Left lobe of liver (tissue), 2 donors: ENCODE measurements at places on chromosomes 7 and 10. TPM values are rescaled to one million over a fixed set of nuclear protein-coding genes. Genes with fewer than 3 reads are reported as not detected.

PRKCQ gene
- total RNA-seq = 0.20 TPM

DNA sequence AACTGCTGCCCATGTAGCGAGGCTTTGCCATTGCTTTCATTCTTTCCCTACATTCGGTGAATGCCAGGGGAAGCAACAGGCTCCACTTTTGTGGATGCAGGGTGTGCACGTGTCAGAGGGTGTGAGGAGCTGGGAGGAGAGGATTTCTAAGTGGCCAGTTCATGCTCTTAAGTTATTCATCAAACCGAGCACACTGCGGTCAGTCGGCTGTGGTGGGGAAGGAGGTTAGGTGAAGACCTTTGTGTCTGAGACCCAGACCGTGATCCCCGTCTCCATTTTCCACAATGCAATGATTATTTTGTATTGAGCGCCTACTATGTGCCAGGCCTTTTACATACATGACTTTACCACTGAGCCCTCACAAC lies 438.6 kb upstream of the GALNT17 start:
- peak; percentile 76 for DNase-seq

DGKI gene
- total RNA-seq = 0.35 TPM

- DNase-seq = no peak
Measured at GRCh38 chr7:85924062-85924461, 719.6 kb upstream of the GRM3 start.

DNA sequence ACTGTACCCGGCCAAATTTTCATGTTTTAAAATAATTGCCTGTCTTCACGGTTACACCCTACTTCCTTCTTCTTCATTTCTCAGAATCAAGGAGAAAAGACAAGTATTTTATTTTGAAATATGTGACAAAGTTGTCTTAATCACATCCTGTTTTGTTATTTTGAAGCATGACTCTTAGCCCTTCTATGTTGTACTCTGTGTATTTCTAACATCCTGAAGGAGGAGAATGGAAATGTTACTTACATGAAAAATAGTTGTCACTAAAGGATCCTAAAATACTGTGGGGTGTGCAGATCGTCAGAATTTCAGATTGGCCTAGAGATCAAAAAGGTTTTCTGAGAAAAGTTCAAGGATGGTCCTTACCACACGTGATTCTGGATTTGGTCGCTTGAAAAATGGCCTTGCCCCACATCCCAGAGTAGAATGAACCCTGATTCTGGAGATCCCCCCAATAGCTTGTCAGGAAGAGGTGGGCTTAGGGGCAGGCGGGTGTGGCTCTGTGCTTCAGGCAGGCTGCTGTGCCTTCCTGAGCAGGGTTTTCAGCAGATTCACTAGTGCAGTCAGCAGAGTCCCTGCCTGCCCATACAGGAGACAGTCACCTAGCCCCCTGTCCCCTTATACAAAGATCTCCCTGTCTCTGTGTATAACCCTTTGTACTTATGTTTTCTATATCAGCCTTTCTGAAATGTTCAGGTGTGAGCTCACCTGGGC lies 8.6 kb downstream of the UPP1 start:
- DNase-seq = no peak

DNA sequence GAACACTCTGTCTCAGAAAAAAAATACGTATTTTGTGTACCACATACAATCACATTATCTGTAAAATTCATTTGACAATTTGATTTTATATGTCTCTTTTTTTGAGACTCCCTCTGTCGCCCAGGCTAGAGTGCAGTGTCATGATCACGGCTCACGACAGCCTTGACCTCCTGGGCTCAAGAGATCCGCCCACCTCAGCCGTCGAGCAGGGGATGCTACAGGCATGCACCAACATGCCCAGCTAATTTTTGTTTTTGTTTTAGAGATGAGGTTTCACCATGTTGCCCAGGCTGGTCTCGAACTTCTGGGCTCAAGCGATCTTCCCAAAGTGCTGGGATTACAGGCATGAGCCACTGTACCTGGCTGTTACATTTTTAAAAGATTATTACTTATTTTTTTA lies 11.6 kb upstream of the BAZ1B start:
- DNase-seq = no peak

- no peak for DNase-seq
Measured at GRCh38 chr7:34487391-34488115, 170.5 kb upstream of the NPSR1 start.

GRID2IP gene
- not detected for total RNA-seq

AIMP2 gene
- 22.9 TPM for total RNA-seq

RNF133 gene
- 0.33 TPM for total RNA-seq

DNA sequence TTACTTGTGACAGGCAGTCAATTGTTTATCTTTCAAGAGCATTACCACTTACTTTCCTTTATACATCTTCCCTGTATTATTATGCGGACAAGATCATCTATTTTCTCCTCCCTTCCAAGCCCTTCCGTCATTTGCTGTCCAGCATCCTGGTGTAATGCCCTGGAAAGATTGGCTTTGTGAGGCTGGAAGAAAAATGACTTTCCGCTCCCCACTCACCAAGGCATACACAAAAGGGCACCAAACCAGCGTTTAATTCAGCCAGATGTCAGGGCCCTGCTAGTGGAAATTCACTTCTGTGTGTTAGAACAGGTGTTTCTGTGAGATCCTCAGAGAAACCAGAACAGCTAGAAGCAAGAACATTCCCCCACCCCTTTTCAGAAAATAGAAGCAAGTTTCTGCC lies 128.1 kb upstream of the NANOS1 start:
- DNase-seq = no peak

DNA sequence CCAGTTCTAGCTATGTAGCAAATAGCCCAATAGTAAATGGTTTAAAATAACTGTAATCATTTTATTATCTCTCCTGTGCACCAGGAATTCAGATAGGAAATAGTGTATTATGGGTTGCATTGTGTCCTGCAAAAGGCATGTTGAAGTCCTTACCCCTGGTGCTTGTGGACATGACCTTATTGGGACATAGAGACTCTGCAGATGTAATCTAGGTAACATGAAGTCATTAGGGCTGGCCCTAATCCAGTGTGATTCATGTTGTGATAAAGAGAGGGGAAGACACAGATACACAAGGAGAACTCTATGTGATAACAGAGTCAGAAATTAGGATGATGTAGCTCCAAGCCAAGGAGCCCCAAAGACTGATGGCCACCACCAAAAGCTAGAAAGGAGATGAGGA lies 462.8 kb downstream of the GALNT17 start:
- no peak for DNase-seq

LRRTM3 gene
- total RNA-seq = not detected

DNA sequence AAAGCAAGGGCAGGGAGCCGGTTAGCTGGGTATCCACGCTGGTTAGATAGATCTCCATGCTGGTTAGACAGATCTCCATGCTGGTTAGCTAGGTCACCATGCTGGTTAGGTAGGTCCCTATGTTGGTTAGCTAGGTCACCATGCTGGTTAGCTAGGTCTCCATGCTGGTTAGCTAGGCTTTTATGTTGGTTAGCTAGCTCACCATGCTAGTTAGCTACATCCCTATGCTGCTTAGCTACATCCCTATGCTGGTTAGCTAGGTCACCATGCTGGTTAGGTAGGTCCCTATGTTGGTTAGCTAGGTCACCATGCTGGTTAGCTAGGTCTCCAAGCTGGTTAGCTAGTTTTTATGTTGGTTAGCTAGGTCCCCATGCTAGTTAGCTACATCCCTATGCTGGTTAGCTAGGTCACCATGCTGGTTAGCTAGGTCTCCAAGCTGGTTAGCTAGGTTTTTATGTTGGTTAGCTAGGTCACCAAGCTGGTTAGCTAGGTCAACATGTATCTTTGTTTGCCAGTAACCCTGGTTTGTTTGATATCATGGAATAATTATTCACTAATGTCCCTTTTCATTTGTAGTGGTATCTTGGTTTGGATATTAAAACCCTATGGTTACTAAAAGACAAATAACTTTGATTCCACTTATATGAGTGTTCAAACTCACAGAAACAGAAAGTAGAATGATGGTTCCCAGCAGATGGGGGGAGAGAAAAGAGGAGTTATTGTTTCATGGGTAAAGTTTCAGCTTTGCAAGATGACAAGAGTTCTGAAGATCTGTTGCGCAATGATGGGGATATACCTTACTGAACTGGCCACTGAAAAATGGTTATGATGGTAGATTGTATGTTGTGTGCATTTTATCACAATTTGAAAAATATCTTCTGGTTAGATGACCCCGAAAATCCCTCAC lies 136.2 kb downstream of the PRPF18 start:
- no peak for DNase-seq

PON1 gene
- total RNA-seq = 465 TPM

DNA sequence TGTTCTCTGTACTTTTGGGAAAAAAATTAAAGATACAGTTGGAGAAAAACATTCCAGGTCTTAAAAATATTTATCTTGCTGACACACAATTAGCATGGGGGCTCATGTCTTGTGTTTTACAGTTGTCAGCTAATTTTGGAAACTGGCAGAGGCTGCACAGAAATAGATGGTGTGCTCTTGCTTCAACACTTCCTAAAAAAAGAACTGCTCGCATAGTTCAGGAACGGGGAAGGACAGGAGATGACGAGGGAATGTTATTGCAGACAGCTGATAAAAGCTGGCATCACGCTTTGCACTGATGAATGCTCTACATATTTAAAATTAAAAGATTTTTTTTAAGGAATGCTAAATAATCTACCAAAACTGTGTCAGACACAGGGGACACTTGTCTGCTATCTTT lies 103.5 kb upstream of the CELF2 start:
- DNase-seq = no peak

DNA sequence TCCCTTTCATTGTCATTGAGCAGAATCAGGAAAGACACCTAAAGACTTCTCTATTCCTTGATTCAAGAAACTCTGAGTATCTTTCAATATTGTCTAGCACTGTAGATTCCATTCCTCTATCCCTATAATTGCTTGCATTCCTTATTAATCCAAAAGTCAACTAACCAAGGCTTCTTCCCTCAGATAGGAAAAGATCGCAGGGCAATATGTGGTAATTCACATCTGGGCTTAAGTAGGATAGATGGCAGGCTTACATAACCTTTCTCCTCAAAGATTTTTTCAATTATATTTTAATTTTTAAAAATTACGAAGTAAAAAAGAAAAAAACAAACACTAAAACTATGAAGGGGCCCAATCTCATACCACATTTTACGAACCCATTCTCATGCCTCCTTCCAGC lies 7.1 kb upstream of the ARHGAP21 start:
- DNase-seq = no peak

- DNase-seq = no peak
Measured at GRCh38 chr7:135181261-135181928, 10.9 kb upstream of the CYREN start.

- no peak for DNase-seq
Measured at GRCh38 chr7:54653905-54654304, 105.1 kb downstream of the SEC61G start.

SORCS3 gene
- not detected for total RNA-seq

- no peak for DNase-seq
Measured at GRCh38 chr10:124636271-124636995, 107.7 kb downstream of the FAM53B start.

LEP gene
- total RNA-seq = not detected

HHEX gene
- total RNA-seq = 47.4 TPM

DNA sequence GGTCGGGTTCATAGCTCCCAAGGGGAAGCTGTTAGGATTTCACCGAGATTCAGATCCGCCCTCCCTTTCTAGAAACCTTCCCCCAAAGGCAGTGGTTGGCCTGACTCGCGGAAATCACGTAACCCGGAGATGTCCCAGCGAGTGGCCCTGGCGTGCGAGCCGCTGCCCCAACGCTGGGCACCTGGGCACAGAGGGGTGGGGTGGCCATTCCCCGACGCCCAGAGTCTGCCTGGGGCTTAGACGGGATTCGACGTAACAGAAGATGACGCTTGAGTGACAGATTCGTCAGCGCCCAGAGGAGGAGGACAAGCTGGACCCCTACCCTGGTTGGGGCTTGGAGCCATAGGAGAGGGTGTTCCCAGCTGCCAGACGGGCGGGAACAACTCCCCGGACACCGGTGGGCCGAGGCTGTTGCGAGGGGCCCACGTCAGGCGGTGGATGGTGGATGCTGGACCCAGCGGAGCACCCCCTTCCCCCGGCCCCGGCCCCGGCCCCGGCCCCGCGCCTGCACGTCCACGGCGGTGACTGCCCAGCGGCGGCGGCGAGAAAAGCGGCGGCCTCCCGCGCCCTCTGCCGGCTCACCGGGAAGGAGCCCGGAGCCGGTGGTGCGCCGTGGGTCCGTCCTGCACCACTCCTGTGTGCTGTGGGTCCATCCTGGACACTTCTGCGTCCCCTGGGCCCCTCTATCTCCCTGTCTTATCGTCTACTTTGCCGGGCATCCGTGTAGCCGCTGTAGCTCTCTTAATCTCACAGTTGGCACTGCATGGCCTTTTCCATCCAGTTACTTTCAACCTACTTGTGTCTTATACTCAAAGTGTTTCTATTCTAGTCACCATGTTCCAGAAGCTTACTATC lies 35.4 kb upstream of the KNDC1 start:
- DNase-seq = no peak

IFIT3 gene
- 8.7 TPM for total RNA-seq

DNA sequence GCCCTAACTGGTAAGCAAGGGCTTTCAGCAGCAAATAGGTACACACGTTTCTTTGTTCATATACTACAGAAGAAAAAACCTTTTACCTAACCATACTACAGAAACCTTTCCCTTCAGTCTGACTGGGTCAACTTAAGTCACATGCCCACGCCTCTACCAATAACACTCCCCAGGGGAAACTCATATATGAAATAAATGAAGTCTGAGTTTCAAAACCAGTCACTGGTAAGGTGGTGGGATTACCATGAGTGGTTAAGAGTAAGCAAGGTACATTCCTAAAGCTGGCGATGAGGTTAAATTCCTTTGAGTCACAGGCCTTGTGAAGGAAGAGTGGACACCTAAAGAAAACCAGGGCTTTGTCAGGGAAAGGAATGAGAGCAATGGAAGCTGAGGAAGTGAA lies 21.4 kb upstream of the KIF20B start:
- no peak for DNase-seq

PRSS37 gene
- not detected for total RNA-seq

DNA sequence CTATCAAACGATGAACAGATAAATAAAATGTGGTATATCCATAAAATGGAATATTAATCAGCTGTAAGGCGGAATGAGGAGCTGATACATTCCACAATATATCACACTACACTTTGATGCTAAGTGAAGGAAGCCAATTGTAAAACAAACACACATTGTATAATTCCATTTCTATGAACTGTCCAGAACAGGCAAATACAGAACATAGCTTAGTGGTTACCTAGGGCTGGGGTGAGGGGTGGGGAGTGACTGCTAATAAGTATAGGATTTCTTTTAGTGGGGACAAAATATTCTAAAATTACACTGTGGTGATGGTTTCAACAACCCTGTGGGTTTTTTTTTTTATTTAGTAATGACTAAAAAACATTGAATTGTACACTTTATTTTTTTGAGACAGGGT lies 82.1 kb upstream of the SLC26A5 start:
- DNase-seq = no peak
